ENCODE measurements at places on chromosomes 5 and 9. TPM values are rescaled to one million over a fixed set of nuclear protein-coding genes. Genes with fewer than 3 reads are reported as not detected.

DNA sequence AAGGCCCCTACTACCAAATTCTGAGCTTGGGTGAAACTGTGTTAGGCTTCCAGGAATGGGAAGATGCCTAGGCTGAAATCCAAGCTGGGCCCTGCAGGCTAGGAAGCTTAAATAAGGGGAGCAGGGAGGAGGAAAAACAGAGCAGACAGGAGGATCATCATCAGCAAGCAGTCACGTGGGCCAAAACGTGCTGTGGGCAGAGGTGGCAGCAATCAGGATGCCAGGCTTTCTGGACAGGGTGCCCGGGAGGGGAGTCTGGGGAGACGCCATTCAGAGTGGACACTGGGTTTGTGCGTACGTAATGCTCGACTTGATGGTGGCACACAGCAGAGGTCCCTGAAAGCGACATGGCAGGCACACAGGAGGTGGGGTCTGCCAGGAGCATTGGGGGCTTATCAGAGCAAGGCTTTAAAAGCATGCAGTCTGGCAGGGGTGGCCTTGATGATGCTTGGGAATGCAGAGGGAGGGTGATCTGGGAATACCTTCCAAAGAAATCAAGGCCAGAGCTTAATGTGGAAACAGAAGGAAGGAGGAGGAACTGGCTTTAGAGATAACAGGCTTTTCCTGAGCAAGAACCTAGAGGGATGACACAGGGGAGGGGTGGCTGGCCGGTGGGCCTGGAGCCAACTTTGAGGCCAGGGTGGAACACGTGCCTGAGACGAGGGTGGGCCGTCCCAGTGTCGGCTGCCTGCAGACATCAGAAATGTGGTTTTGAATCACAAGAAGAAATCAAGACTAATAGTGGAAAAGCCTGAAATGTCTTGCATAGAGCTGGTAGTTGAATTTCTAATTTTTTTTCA lies 212.5 kb downstream of the GADD45G start:
- no peaks in the 10 kb centered on the region for H3K27me3 ChIP-seq
- H3K27ac ChIP-seq, result no peak overlapping the region
- DNase-seq, result no peak
- peaks cover 12% of the 10 kb centered on the region for H3K4me1 ChIP-seq
- H3K4me3 ChIP-seq, result no peak overlapping the region
- no peaks in the 10 kb centered on the region for H3K36me3 ChIP-seq

- no peaks in the 10 kb centered on the region for H3K4me1 ChIP-seq
- no peak overlapping the region for H3K27ac ChIP-seq
- DNase-seq, result no peak
- H3K4me3 ChIP-seq, result no peak overlapping the region
- no peaks in the 10 kb centered on the region for H3K36me3 ChIP-seq
- no peaks in the 10 kb centered on the region for H3K27me3 ChIP-seq
Measured at GRCh38 chr5:36214436-36214835, 27.3 kb downstream of the NADK2 start.

- no peaks in the 10 kb centered on the region for H3K27me3 ChIP-seq
- no peak overlapping the region for H3K27ac ChIP-seq
- no peak for DNase-seq
- H3K36me3 ChIP-seq, result no peaks in the 10 kb centered on the region
- no peak overlapping the region for H3K4me3 ChIP-seq
Measured at GRCh38 chr9:107176436-107177151, 106.5 kb upstream of the RAD23B start.

Gene ARSK
- 12.8 TPM for total RNA-seq

Gene STC2
- total RNA-seq, result 38.5 TPM

Gene ARHGEF37
- total RNA-seq, result 1.1 TPM

Measured in WTC11 (cell line).